ENCODE measurements at places on chromosomes 7 and 10.

DNA sequence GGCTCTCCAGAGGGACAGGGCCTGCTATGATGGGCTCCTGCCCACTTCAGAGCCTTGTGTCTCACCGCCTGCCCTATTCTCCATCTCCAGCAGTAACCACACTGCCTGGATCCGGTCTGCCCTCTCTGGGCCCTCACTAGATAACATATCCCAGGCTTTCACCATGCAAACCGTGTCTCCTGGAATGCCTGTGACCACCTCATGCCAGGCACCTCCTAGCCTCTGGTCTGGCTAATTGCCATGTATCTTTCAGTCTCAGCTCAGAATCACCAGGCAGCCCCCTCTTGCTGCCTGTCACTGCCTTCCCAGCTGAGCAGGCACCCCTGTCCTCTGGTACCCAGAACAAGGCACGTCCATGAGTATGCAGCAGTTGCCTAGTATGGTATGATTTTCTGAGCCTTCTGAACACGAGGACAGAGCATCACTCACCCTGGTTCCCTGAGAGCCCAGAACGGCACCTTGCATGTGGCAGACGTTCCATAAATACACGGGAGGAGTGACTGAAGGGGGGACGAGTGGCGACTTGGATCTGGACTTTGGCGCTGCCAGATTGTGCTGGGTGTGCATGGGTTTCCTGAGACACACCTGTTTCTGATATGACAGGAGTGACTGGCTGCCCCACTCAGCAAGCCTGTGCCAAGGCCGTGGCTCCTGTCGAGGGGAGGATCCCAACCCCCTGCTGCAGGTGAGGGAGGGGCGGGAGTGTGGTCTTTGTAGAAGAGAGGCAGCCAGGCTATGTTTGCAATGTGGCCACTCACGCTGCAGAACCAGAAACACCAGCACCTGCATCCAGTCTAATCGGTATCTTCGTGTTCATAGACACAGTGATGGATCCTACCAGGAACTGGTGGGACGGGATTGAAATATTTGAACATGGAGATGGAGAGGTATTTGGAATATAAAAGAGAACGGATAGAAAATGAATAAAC is 95.2 kb downstream of the VOPP1 start:
- no peak for DNase-seq

DNA sequence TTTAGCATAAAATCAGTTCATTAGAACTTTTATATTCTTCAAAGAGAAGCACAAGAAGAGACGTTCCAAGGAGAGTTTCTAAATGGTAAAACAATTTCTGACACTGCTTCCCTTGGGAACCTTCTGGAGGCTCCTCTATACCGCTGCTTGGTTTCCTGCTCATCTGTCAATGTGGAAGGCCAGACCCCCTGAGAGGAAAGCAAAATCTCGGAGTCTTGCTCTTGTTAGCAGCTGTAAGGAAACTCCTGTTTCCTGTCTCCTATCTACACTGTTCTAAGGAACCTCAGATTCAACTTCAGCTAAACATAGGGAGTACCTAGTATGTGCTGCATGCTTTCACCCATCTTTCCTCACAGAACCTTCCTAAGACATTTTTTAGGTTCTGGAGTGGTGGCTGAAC is 322.2 kb downstream of the BMPER start:
- DNase-seq = no peak

DNA sequence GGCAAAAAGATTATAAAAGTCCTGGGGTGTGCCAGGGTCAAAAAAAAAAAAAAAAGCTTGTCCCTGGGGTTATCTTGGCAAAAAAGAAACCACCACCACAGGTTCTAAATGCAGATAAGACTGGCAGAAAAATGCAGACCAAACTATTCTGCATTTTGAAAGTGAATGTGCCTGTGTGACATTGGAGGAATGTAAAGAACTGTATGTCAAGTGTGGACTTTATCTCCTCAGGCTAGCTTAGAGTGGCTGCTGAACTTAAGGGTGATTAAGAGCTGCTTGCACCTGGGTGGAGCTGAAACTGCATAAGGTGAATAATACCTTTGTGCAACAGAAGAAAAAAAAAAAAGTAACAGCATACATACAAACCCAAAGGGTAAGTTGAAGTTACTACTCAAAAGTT is 1.3 kb upstream of the NAPEPLD start:
- no peak for DNase-seq

GRCh38 chr10:3172081-3172445 is 519 bp downstream of the PITRM1 start:
- no peak for DNase-seq

GRCh38 chr10:32548208-32548607 is 102.3 kb downstream of the CCDC7 start:
- DNase-seq = no peak

DNA sequence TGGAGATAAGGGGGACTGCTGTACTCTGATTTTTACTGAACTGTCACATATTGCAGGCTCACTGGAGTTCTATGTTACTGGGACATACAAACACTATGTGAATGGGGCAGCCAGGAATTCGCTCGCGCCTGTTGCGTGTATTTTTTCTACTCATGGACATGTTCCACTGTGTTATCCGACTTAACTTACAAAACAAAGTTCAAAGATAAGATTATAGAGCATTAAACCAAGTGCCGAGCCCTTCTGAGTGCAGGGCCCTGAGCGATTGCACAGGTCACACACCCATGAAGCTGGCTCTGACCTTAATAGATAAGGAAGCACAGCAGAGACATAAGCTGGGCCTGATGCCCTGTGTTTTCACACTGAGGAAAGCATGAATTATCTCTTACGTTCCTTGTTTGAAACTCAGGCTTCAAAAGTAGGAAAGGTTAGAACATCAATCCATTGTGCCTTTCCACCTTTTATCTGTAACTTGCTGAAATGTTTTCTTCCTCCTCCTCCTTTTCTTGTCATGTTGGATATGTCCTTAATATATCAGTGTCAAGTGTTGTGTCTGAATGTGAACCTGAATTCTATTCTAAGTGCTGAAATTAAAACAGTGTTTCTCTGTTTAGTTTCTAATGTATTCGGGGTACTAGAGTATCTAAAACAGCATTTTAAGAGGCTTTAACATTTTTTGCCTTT is 273.8 kb downstream of the AUTS2 start:
- DNase-seq = no peak

DNA sequence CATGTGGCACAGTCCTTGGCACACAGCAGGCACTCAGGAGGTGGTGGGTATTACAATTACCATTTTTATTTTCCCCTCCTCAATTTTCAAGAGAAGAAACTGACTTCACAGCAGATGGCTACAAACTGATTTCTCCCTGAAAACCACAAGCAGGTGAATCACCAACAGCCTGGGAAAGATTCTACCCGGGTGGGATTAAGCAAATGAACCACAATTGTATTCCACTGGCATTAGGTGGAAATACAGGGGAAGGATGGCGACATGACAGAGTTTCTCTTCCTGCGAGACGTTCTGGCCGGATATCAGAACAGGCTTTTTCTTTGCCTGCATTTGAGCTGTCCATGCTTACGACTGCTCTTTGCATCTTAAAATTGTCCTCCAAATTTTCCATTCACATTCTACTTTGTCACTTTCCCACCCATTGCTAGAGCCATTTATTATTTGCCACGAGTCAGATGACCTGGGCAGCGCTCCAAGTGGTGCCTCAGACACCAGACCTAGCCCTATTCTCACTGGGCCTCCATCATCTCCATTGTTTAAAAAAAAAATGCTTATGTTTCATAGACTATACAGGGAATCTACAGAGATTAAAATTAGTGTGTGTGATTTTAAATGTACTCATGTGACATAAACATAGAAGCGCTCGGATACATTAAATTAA is 4.6 kb downstream of the DENND11 start:
- DNase-seq = no peak

DNA sequence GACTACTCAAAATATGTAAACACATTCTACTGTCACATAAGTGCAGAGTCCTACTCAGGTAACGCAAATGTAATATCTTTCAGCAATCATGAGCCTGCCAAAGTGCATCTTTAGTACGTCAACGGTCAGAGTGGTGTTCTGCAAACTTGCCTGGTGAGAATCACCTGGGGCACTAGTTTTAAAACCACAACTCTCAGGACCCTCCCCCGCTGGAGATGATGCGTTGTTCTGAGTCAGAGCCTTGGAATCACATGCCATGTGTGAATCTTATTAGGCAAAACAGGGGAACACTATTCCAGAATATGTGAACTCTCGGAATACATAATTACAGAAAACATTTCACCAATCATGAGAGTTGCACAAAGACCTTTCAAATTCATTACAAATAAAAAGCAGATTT is 115.7 kb downstream of the TPK1 start:
- DNase-seq = no peak

DNA sequence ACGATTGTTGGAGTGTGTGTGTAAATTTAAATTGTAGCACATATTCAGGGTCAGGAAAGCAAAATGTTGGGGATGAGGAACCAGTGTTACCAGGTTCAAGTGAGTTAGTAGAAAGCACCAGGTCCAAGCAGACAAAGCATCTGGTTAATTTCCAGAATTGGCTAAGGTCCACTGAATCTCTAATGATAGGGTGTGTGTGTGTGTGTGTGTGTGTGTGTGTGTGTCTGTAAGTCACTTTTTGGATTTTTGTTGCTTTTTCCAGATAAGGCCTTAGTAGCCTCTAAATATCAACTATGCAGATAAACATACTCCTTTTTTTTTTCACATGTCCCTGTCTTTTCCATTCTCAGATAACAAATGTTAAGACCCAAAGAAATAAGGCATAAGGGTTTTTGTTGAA is 36.6 kb upstream of the FMC1 start:
- DNase-seq = no peak

GRCh38 chr10:57891201-57892006 is 376.3 kb downstream of the IPMK start:
- no peak for DNase-seq

DNA sequence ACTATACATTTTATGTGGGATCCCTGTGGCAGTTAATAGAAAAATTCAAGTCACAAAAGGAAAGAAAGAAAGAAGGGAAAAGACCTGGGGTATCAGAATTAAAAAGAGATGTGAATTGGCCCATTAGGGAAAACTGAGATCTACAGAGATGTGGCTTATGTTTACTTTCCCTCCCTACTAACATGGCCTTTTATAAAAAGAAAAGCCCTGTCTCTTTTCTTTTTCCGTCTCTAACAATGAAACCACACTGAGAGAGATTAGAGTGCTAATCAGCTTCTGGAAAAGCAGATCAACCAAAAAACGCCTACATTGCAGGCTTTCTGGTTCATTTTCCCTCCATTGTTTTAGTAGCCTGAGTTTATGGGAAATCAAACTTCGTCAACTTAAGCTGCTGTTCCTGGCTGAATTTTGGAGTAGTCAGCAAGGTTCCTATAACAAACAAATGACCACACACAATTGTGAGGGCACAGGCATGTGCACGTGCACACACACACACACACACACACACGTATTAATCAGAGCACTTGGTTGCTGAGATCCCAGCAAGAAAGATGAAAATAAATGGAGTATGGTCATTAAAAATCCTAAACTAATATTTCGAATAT is 235.1 kb downstream of the SORCS1 start:
- no peak for DNase-seq

- DNase-seq = no peak
Measured at GRCh38 chr10:33252794-33253203, 81.7 kb downstream of the NRP1 start.

GRCh38 chr10:6247041-6247712 is 44.4 kb downstream of the PFKFB3 start:
- DNase-seq = no peak

- DNase-seq = no peak
Measured at GRCh38 chr10:104809288-104810090, 168.4 kb downstream of the SORCS3 start.

GRCh38 chr10:30587522-30588031 is 42.0 kb downstream of the LYZL2 start:
- no peak for DNase-seq

- DNase-seq = no peak
Measured at GRCh38 chr7:157292770-157293412, 43.9 kb upstream of the DNAJB6 start.

- no peak for DNase-seq
Measured at GRCh38 chr7:12670000-12670729, 17.3 kb upstream of the ARL4A start.

DNA sequence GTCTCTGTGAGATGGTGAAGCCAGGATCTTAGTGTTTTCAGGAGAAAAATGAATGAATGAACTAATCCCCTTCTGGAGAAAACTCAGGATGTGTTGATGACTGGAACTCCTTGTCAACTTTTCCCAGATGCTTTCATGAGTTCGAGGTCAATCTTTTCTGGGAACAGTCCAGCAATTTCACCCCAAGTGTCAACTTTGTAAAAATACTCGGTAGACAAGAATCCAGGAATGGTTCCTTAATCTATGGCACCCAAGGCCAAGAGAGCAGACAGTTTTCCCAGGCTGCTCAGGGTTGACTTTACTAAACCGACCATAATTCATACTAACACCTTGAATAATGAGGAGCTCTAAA is 31.1 kb upstream of the LYZL1 start:
- DNase-seq = no peak

- no peak for DNase-seq
Measured at GRCh38 chr10:31604096-31604495, 285.1 kb downstream of the ZEB1 start.

GRCh38 chr7:95198863-95199262 is 125.5 kb downstream of the PON1 start:
- no peak for DNase-seq

DNA sequence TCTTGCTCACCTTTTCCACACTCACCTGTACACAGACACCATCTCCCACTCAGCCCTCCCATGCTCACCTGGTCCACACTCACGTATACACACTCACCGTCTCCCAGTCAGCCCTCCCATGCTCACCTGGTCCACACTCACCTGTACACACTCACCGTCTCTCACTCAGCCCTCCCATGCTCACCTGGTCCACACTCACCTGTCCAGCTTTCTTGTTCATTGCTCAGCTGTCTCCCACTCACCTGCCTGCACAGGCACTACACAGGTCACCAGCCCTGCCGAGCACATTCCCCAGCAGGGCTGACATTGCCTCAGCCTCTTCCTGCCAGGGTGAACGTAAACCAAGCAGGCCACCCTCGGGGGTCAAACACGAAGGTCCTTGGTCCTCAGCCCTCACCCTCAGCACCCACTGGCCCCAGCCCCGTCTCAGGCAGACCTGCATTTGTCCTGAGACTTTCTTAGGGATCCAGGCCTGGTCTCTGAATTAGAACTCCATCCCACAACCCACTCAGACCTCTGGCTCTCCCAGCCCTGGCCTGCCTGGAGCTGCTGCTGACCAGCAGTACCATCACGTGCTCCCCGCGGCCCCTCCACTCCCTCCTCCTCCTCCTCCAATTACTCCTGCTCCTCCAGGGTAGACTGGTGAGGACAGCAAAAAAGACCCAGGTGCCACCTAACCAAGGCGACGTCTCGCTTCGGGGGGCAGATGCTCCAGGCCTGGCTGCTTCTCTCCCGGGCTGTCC is 12.8 kb upstream of the DNAAF5 start:
- no peak for DNase-seq

- DNase-seq = no peak
Measured at GRCh38 chr10:58385784-58386112, 538 bp downstream of the TFAM start.

GRCh38 chr10:49139846-49140195 is 6.0 kb upstream of the FAM170B start:
- no peak for DNase-seq

- no peak for DNase-seq
Measured at GRCh38 chr7:121960678-121961077, 87.7 kb downstream of the PTPRZ1 start.

- no peak for DNase-seq
Measured at GRCh38 chr10:3421537-3422257, 249.1 kb upstream of the PITRM1 start.

- DNase-seq = no peak
Measured at GRCh38 chr7:151115121-151115835, 29.0 kb downstream of the AGAP3 start.

- no peak for DNase-seq
Measured at GRCh38 chr7:94882891-94883290, 24.5 kb upstream of the PPP1R9A start.

Data from cortex of kidney (tissue), 1 donor.